Ureter (tissue), 1 donor: ENCODE measurements at places on chromosomes 7 and 10. TPM values are rescaled to one million over a fixed set of nuclear protein-coding genes. Genes with fewer than 3 reads are reported as not detected.

Gene EN2
- not detected for total RNA-seq

Gene WNT2
- 2.2 TPM for total RNA-seq

Gene TLX1
- total RNA-seq, result not detected

Gene FKBP6
- not detected for total RNA-seq

Gene BAIAP2L1
- 36.5 TPM for total RNA-seq

Gene STOX1
- 1.1 TPM for total RNA-seq

Gene AFAP1L2
- 17.9 TPM for total RNA-seq

Gene ALOX5
- total RNA-seq, result 237 TPM

Gene MSS51
- total RNA-seq, result 3.0 TPM

Gene CDK13
- 90.9 TPM for total RNA-seq

Gene VGF
- total RNA-seq, result not detected

DNA sequence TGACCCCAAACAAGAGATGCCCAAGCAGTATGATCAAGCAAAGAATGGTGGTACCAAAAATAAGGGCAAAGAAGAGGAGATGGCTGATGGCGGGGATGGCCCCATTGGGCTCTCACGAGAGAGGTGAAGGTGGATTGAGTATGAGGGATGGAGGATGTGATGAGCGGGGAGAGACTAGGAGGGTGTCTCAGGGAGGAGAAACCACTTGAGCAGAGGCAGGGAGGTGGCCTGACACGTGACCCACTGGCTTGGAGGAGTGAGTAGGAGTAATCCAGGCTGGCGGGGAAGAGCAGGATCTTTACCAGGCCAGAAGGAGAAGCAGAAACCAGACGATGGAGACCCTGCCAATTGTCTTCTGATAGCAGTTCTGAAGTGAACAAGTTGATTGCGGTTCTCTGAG lies 33.3 kb upstream of the ATXN7L1 start:
- DNase-seq, result no peak

DNA sequence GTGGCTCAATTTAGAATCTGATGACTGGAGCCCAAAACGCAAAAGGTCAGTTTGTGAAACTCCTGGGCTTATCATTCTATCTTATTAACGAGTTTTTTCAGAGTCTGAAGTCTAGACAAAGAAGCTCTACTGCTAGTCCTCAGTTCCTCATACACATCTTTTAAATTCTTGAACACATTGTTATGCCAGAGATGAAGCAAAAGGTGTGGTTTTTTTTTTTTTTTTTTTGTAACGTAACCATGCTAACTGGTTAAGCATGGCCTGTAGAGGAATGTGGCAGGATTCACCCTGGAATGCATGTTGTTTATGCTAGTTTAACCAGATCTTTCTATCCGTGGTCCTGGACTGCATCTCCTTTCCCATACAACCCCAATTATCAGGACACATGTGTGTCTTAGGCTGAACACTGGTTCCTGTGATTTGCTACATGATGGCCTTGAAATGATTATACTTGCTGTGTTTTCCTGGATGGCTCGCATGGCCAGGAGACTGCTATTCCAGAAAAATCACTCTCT lies 79.3 kb upstream of the MDFIC start:
- DNase-seq, result no peak

DNA sequence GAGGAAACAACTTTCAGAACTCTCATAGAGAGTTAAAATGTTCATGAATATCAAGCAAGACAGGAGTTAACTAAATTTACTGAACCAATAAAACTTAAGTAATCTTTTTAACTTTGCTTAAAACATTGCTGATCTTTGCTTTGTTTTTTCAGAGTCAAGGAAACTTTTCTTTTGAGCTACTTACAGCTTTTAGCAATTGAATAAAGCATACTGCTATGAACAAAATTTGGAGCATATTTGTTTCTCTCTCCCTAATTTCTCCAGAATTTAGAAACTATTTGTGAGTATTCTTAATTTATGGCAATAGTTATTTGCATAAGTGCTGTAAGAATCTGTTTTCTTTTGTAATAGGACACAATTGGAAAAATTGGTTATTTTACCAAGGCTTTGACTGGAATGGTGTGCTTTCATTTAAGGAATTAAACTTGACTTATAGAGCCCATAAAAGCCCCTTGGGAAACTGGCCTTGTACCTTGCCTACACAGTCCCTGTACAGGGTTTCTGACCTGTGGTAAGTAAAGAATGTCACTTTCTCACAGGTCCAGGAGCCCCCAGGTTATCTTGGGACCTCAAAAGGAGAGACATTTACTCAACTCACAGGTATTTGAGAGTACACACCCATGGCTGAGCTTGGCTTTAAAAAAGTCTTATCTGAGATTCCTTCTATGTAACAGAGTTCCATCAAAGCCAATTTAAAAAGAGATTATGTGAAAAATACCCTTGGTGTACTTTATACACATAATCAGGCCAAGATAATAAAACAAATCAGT lies 23.3 kb upstream of the KIAA1549 start:
- no peak for DNase-seq

DNA sequence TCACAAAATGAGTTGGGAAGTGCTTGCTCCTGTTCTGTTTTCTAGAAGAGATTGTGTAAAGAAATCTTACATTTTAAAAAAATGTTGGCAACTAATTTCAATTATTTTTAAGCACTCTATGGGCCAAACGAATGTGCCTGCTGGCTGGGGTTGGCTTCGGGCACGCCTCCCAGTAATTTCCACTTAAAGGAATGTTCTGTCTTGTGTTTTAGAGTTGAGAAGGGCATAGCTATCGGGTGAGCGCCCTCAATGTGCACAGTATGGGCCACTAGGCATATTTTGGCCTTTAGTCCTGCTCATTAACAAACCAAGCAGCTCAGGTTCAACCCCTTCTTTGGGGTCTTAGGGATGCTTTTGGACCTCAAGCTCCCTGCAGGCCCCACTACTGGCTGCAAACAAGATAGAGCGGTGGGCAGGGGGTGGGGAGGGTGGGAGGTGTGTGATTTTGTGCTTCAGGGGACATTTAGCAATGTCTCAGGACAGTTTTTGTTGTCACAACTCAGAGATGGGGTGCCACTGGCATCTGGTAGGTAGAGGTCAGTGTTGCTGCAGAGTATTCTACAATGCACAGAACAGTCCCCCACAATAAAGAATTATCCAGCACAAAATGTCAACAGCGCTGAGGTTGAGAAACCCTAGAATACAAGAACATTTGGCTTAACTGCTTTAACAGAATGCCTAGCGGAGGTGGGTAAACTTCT lies 40.7 kb downstream of the TACC2 start:
- DNase-seq, result no peak

GRCh38 chr7:96121752-96122151 lies 200.1 kb downstream of the SLC25A13 start:
- no peak for DNase-seq

- no peak for DNase-seq
These were observed 495.1 kb downstream of the RPS24 start for GRCh38 chr10:78528749-78529204.

DNA sequence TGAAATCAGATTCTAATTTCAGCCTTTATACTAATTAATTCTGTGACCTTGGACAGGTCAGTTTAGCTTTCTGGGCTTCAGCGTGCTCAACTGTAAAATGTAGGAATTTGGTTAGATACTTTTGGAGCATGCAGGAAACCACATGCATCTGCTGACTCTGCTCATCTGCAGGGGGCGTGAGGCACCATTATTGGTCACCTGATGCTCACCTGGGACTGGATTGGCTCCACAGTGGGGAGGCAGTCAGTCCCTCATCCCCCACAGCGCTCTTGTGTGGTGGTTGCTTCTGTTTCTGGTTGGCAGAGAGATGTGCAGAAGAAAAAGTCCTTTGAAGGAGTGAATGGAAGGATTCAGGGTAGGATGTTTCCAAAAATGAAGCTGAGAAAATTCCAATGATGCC lies 150.9 kb upstream of the MTPN start:
- DNase-seq, result no peak

GRCh38 chr10:106956216-106956915 lies 208.1 kb downstream of the SORCS1 start:
- DNase-seq, result no peak

DNA sequence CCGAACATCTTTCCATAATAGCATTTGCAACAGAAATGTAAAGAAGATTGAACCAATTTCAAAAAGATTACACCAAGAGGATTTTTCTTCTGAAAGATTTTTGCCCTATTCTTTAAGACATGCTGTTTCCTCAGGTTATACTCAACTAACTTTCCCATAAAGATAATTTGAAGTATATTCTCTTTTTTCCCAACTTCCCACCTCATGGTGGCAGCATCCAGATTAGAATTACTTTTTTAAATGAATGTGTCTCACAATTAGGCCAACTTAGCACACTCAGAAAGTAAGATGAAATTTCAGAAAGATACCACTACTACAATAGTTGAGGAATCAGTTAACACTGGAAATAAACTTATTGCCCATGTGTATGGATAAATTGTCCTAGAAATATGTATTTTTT lies 178.2 kb upstream of the CSTF2T start:
- DNase-seq, result no peak

DNA sequence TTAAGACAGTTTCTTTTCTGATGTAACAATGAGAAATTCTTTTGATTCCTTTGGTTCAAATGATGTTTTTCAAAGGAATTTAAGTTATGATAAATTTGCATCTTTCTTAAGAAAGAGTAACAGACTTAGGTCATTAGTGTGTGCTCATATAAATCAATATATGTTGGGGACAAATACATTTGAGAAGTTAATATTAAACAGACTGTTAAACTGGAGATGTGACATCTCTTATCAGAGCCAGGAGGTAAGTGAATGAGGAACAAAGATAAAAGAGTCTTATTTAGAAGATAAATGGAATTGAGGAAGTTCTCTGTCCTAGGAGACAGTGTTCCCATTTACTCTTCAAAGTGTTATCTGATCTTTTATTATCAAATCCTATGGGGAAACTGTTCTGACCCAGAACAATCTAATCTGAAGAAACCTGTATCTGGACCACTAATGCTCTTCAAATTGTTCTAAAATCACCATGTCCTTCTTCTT lies 104.8 kb upstream of the LAMB4 start:
- no peak for DNase-seq

DNA sequence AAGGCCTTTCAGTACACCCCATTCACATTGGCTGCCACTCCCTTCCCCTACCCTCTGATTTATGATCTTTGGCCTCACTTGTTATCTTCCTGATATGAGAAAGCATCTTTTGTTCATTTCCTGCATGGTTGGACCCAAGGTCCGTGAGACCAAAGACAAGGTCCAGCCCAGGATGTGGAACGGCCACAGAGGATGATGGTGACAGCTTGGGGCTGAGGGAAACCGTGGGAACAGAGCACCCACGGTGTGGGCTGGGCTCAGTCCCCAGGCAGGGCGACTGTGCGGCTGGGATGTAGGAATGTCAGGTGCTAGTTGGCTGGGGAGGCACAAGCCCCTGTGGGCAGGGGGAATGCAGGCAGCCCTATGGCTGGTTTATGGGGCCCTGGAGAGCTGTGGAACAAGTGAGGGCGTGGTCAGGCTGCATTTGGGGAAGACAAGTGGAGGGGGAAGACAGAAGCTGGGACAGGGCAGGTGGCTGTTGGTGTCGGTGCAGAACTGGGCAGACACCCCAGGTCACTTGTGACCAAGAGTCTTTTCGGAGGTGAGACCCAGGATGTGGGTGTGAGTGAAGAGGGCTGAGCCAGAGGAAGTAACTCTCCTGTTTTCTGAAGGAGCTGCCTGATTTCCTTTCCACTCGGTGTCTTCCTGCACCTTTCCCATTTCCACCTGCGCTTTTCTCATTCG lies 51.7 kb upstream of the IGFBP3 start:
- DNase-seq, result no peak

DNA sequence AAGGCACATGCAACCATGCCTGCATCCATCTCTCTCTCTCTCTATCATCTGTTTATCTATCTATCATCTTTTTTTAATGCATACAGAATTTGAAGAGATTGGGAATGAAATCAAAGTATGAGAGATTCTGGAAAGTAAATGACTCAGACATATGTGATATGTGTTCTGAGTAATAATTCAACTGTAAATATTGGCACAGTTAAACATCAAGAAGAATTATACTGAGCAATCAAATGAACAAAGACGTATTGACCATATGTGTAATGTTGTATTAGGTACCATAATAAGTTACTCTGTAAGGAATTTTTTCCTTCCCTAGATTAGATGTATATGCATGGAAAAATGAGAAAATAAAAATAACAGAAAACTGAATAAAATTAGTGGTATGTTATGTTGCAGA lies 108.3 kb downstream of the SUGCT start:
- no peak for DNase-seq

GRCh38 chr7:12722636-12723605 lies 35.5 kb downstream of the ARL4A start:
- DNase-seq, result no peak
